ENCODE measurements at places on chromosomes 16 and 17. TPM values are rescaled to one million over a fixed set of nuclear protein-coding genes. Genes with fewer than 3 reads are reported as not detected.

The HSPB9 gene
- 0.23 TPM for total RNA-seq

The KRTAP2-1 gene
- total RNA-seq, result not detected

The MYO15A gene
- 2.5 TPM for total RNA-seq

The CEP295NL gene
- 1.4 TPM for total RNA-seq

The SULT1A4 gene
- total RNA-seq, result 2.1 TPM

The DYNLRB2 gene
- 9.5 TPM for total RNA-seq

The KRTAP4-4 gene
- total RNA-seq, result not detected

The CHST5 gene
- total RNA-seq, result 0.92 TPM

The CES5A gene
- 0.46 TPM for total RNA-seq

The TERB1 gene
- 0.23 TPM for total RNA-seq

The PDILT gene
- not detected for total RNA-seq

The CMIP gene
- total RNA-seq, result 56.1 TPM

The METTL22 gene
- 17.5 TPM for total RNA-seq

The OR2C1 gene
- 0.46 TPM for total RNA-seq

The PRR35 gene
- not detected for total RNA-seq

The TNFRSF13B gene
- total RNA-seq, result not detected

The SPATA32 gene
- not detected for total RNA-seq

The TLCD1 gene
- 1.6 TPM for total RNA-seq

The CDC6 gene
- 4.8 TPM for total RNA-seq

All from diencephalon (tissue), 1 donor.